ENCODE measurements at places on chromosomes 2 and 18.

- H3K27ac ChIP-seq: no peak overlapping the region
- H3K36me3 ChIP-seq: no peaks in the 10 kb centered on the region
- no peak overlapping the region for H3K4me3 ChIP-seq
- H3K27me3 ChIP-seq: no peaks in the 10 kb centered on the region
- DNase-seq: no peak
Measured at GRCh38 chr2:146997945-146998344, 846.9 kb upstream of the ACVR2A start.

- H3K4me3 ChIP-seq: no peak overlapping the region
- H3K4me1 ChIP-seq: no peaks in the 10 kb centered on the region
- H3K27ac ChIP-seq: no peak overlapping the region
Measured at GRCh38 chr2:180970016-180970415, 10.4 kb upstream of the UBE2E3 start.

- H3K36me3 ChIP-seq: no peaks in the 10 kb centered on the region
- no peak overlapping the region for H3K27ac ChIP-seq
- no peak overlapping the region for H3K4me3 ChIP-seq
- H3K4me1 ChIP-seq: no peaks in the 10 kb centered on the region
- no peaks in the 10 kb centered on the region for H3K27me3 ChIP-seq
Measured at GRCh38 chr2:133426791-133427190, 141.5 kb downstream of the NCKAP5 start.

GRCh38 chr2:50777954-50778353, 254.0 kb downstream of the NRXN1 start:
- no peaks in the 10 kb centered on the region for H3K4me1 ChIP-seq
- H3K27me3 ChIP-seq: no peaks in the 10 kb centered on the region
- H3K4me3 ChIP-seq: no peak overlapping the region
- H3K36me3 ChIP-seq: no peaks in the 10 kb centered on the region
- no peak overlapping the region for H3K27ac ChIP-seq

DNA sequence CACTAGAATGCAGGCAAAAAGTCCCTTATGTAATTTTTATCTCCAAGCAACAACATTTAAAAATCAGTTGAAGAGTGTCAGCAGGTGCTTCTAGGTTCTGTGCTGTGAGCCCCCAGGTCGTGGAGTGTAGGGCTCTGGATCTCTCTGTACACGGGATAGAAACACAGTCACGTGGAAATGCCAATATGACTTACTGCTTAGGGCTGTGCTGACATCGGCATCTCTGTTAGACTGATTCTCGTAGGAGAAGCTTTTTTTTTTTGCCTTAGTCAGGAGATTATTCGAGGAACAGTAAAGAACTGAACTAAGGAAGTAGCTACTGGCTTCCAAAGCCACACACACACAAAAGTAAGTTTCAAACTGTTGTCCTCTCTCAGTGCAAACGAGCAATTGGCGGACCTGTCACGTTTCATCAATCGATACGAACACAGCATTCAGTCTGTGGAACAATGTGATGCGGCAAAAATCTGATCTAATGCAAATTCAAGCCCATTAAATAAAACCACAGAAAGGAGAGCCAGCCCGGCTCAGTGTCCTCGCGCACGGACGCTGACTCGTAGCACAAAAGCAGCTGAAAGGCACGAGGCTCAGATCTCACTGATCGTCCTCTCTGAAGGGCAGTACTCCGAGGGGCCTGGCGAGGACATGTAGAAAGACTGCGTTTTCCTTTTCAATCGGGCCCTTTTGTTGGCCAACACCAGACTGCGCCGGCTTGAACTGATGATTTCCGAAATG, 41.5 kb downstream of the PRELID3A start:
- no peak for DNase-seq
- no peaks in the 10 kb centered on the region for H3K4me1 ChIP-seq
- H3K27ac ChIP-seq: no peak overlapping the region
- no peak overlapping the region for H3K4me3 ChIP-seq

- H3K36me3 ChIP-seq: no peaks in the 10 kb centered on the region
- no peak for DNase-seq
- no peaks in the 10 kb centered on the region for H3K27me3 ChIP-seq
Measured at GRCh38 chr2:167842047-167842446, 405.3 kb downstream of the STK39 start.
